Cerebellum (tissue), 4 donors: ENCODE measurements at places on chromosomes 6 and 20. TPM values are rescaled to one million over a fixed set of nuclear protein-coding genes. Genes with fewer than 3 reads are reported as not detected.

The HLA-F gene
- total RNA-seq: 2.4 TPM

The SCUBE3 gene
- total RNA-seq: 2.5 TPM

The GMPR gene
- total RNA-seq: 3.9 TPM

The SLC22A3 gene
- total RNA-seq: 4.3 TPM

The CD24 gene
- 430 TPM for total RNA-seq

The SEL1L2 gene
- total RNA-seq: not detected

The VSX1 gene
- 0.18 TPM for total RNA-seq

The SLC17A1 gene
- total RNA-seq: not detected

The BMP2 gene
- total RNA-seq: 11.4 TPM

The HEY2 gene
- 9.5 TPM for total RNA-seq

The IPCEF1 gene
- total RNA-seq: 4.4 TPM

The PRSS16 gene
- not detected for total RNA-seq

The CCM2L gene
- total RNA-seq: 4.8 TPM

The RNASET2 gene
- total RNA-seq: 15.4 TPM

The BTBD3 gene
- 535 TPM for total RNA-seq

The CLPSL2 gene
- not detected for total RNA-seq

The GPLD1 gene
- 20.4 TPM for total RNA-seq

The HSPA12B gene
- total RNA-seq: 3.3 TPM

The RAET1E gene
- total RNA-seq: not detected

The GDAP1L1 gene
- total RNA-seq: 55.4 TPM

The SNAI1 gene
- total RNA-seq: 0.27 TPM
